NCI-H187 treated with DMSO at 0.1 percent for 48 hours (cell line): ENCODE measurements at places on chromosomes 3 and 15.

DNA sequence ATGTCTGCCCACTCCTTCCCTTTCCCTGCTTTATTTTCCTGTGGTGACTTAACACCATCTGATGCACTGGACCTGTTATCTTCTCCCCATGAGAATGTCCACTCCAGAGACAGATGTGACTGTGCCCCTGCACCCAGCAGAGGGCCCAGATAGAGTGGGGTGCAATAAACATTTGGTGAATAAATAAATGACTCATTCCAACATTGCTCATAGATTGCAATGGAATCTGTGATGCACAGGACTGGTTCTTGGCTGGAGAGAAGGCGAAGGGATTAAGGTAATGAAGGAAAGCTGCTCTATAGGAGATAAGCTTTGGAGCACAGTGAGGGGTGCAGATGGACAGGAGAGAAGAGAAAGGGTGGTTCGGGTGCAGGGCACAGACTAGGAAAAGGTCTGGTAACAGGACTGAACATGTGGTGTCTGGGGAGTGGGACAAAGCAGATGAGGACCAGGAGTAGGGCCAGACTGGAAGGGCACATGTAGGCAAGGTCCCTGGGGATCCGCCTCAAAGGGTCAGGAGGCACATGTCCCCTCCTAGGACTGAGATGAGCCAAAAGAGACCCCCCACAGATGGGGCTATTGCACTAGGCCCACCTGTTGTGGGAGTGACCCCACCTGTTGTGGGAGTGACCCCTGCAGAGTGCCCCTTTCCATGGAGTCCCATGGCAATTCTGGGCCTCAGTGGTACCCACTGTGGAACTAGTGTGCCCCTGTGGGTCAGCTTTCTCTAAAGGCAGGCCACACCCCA lies 17.5 kb upstream of the POC1A start:
- no peak for DNase-seq

DNA sequence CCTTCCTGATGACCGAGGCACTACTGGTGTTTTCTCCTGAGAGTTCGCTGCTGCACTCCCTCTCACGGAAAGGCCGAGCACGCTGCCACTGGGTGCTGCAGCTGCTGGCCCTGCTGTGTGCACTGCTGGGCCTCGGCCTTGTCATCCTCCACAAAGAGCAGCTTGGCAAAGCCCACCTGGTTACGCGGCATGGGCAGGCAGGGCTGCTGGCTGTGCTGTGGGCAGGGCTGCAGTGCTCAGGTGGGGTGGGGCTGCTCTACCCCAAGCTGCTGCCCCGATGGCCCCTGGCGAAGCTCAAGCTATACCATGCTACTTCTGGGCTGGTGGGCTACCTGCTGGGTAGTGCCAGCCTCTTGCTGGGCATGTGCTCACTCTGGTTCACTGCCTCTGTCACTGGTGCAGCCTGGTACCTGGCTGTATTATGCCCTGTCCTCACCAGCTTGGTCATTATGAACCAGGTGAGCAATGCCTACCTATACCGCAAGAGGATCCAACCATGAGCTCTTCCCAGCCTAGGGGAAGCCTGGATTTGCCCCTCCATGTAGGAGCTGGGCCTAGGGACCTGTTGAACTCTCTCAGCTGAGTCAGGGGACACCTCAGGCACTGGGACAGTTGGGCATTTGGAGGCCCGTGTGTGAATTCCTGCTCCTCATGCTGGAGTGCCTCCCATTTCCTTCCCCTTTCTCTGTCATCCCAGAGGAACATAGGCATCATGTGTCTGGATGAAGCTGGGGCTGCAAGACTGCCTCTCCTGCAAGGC lies 2.8 kb downstream of the CYB561D2 start:
- DNase-seq: no peak

DNA sequence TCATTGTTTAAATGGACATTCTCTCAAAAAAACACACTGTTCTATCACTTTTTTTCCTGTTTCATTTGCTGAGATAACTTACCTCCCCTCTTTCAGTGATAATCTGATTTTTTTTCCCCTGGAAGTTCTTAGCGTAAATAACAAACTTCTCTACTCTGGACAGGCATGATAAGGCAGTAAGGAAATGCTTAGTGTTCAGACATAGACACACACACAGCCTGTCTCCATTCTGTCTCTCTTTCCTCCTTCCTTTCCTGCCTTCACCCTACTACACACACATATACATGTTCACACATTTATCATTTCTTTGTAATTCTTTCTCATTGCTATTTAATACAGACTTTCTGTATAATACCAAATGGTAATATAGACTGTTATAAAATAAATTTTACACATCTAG lies 470.8 kb upstream of the ROBO1 start:
- DNase-seq: no peak

GRCh38 chr3:120475722-120476377 lies 25.1 kb upstream of the FSTL1 start:
- no peak for DNase-seq

DNA sequence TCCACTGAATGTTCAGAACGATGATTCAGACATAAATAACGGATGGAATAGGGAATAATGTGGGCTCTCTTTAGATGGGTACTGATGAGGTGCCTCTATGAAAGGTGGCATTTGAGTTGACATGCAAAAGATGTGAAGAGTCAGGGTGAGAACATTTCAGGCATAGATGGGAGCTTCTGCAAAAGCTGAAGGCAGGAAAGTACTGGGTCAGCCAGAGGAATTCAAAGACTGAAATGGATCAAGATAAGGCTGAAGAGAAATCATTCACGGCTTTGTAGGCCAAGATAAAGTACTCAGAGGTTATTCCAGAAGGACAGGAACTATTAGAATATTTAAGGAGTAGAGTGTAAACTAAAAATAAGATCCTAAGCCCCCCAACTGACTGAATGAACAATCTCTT lies 189.6 kb upstream of the MCTP2 start:
- no peak for DNase-seq

GRCh38 chr15:34043813-34044212 lies 4.8 kb upstream of the AVEN start:
- DNase-seq: no peak

DNA sequence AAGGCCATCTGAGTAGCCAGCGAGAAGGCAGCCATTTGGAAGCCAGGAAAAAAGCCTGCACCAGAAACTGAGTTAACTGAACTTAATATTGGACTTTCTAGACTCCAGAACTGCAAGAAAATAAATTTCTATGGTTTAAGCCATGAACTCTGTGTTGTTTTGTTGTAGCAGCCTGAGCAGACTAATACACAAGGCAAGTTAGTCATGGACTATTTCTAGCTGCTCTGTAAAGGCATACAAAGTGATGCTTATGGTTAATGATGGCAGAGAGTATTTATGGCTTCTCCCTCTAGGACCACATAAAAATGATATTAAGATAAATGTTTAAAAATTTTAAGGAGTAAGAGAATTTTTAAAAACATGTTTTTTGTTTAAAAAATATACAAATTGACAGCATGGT lies 37.1 kb downstream of the PROS1 start:
- no peak for DNase-seq

DNA sequence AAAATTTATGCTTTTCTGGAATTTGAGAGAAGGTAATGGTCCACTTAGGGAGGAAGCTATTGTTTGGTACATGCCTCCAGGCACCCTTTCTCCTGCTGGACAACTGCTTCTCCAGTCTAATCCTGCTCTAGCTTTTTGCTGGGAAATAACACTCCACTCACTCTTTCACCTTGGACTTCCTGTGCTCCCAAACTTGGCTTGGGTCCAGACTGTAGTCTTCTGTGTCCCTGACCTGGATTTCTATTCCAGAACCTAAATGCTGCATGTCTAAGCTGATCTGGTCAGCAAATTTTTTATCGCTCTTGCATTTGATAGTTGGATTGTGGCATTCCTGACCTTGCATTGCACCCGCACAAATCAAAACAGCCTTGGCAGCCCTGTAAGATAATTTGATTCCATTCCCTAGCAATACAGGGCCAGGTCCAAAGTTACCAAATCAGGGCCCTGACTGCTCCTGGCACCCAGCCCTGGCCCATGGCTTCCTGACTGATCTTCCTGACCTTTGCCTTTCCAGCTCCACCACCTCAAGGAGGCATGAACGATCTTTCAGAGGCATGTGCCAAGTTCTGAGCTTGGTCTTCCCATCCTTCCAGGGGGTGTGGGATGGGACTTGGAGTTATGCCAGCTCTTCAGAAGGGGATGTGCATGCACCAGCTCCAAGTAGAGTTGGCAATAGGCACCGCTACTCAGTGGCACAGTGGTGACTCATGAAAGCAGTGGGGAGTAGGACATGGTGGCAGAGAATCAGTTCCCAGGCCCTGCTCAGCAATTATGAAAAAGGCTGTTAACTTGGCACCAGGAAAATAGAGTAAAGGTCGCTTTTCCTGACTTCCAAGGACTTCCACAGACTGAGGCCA lies 43.9 kb upstream of the GOLGA8J start:
- no peak for DNase-seq

DNA sequence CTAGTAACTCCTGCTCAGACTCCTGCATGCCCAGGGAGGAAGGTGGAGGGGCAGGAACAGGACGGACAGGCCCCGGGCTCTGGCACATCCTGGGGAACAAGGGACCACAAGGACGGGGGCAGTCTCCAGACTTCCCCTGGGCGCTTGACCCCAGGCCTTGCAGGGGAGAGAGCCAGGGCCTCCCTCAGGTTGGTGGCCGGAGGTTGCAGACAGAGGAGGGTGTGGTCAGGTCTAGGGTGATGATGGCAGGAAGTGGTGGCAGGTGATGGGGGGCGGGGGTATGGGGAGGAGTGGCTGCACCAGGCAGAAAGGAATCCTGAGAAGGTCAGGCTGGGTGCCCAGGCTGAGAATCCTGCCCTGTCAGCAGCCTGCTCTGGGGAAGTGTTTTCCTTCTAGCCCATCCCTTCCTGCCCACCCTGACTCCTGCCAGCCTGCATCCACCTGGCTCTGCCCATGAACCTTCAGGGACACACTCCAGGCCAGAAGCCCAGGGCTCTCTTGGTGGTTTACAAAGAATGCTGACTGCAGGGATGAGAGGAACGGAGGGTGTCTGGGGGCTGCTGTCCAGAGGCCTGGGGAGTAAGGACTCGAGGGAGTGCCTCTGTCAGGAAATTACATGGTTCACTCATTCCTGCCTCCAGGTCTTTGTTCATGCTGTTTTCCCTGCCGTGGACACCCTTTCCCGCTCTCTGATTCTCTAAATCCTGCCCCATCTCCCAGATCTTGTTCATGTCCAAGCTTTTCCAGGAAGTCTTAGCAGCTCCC lies 15.8 kb downstream of the LOXL1 start:
- DNase-seq: no peak

- no peak for DNase-seq
Measured at GRCh38 chr15:45854455-45855202, 219.8 kb downstream of the SQOR start.

DNA sequence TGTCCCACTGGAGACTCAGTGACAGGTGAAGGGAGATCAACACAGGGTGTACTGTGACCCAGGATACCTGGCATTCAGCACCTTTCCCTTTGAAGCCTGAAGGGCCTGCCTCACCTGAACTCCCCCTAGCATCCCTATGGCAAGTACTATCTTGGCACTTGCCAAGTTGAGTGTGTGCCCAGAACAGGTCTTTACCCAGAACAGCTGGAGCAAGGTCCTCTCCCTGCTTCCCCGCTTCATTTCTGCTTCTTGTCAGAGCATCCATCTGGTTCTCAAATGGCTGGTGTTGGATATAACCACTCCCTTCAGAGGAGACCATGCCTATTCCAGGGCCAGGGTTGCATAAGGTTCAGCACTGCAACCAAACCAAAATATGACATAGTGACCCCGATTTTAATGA lies 73.0 kb downstream of the FAM43A start:
- DNase-seq: no peak

- no peak for DNase-seq
Measured at GRCh38 chr3:27643355-27643754, 78.8 kb downstream of the EOMES start.

DNA sequence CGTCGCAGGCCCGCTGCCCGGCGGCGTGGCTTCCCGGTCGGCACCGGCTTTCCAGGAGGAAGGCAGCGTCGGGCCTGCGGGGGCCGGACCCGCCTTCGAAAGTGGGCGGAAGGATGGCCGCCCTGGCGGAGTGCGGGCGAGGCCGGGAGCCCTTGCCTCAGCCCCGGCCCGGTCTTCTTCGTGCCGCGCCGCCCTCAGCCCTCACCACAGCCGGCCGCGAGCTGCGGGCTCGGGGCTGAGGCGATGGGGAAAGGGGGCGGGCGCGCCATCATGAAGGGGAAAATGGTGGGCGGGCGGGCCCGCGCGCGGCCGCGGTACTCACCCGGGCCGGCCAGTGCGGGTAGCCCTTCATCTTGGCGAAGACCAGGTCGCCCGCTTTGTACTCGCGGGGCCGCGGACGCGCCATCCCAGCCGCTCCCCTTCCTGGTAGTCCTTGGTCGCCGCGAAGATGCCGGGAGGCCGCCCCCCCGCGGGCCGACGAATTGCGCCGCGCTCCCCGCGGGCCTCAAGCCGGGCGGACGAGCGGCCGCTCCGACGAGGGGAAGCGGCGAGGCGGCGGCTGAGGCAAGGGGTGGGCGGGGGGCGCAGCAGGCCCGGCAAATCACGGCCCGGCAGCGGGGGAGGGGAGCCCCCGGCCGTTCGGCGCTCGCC lies 489 bp downstream of the HDGFL3 start:
- no peak for DNase-seq

DNA sequence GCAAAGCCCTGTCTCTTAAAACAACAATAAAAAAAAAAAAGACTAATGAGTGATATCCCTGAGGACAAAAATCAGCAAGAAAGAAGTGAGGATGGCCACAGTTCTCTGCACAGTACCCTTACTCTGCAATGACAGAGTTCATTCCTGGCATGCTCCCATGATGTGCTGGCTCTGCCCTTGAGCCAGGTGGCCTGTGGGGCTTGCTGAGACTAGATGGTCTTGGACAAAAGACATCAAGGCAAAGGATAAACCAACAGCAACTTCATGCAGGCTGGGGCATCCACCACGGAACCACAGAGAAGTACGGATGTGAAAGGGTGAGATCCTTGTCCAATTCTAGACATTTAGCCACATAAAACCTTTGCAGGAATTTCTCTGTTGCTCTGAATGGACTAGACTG lies 12.7 kb downstream of the MGLL start:
- DNase-seq: no peak

DNA sequence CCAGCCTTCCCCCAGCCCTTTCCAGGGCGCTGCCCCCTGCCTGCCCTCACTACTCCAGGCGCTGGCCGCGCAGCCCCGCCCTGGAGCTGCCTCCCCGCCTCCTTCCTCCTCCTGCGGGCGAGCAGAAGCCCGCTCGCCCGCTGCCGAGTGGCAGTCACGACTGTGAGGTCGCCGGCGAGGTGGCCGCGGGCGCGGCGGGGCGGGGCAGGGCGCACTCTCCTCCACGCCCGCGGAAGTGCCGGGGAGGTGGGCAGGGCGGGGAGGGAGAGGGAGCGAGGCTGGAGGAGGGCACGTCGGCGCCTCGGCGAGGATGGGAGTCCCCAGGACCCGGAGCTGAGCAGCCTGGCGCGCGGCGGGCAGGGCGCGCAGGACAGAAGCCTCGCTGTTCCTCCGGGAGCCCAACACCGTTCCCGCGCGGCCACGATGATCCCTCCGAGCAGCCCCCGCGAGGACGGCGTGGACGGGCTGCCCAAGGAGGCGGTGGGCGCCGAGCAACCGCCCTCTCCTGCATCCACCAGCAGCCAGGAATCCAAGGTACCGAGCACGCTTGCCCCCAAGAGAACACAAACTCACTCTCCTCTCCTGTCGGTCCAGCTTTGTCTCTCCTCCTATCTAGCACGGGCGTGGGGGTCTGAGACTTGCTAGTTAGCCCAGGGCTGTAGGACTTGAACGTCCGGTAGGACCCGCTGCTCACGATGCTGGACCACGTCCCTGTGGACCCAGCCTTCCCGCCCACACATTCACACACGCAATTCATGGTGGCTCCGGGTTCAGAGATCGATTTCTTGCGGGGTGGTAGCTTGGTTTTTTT lies at the start of gene STAC:
TSS of gene STAC (plus strand) at position 284 of the 811 bp plus-strand sequence. CDS start at position 424, 140 bp downstream.
- DNase-seq: no peak
